ENCODE measurements at places on chromosomes 12 and 14.
A peak's percentile ranks its signal among the peaks of the same experiment; 100 is the strongest.

DNA sequence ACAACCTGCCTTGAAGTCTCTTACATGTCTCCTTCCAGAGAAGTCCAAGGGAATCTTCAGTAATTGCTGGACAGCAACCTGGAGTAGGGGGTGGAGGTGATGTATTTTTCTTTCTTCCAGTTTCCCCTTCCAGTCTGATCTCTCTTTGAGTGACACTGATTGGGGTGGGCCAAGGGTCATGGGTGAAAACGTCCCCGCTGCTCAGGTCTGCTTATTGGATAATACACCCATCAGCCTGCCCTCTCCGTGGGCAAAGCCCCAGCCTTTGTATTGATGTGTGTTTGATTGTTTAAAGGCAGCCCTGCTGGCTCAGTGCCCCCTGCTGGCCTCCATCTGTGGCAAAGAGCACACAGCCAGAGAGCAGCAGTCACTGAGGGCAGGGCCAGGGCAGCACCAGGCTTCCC, 35.7 kb upstream of the ATP2A2 start:
- peak; percentile 14 for DNase-seq

DNA sequence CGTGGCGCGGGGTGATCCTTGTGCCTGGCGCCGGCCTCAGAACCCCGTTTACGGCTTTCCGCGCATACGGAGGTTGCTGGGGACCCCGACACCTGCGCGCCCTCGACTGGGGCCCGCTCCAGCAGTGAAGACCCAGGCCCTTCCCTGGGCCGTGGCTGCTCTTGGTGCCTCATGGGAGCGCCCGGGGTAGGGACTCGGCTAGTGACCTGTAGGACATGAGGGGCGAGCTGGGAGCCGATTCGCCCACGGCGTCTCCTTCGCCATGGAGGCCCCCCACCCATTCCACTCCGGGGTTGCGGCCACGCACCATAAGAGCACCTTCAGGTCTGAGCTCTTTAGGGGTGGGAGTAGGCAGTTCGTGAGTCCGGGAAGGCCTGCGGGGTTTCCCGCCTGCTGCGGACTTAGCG, 14.2 kb upstream of the PAX9 start:
- no peak for DNase-seq

DNA sequence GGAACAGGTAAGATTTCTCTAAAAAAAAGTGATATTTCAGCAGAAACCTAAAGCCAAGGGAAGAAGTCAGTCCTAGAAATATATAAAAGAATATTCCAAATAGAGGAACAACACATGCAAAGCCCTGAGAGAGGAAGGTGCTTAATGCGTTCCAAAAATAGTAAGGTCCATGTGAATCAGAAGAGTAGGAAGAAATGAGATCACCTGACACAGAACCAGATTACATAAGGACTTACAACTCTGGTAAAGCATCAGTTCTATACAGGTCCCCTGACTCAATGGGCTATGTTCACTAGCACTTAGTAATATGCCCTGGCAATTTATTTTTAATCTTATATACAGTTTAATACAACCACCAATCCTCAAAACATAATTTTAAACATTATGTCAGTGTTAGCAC, 30.0 kb downstream of the SENP1 start:
- no peak for DNase-seq

DNA sequence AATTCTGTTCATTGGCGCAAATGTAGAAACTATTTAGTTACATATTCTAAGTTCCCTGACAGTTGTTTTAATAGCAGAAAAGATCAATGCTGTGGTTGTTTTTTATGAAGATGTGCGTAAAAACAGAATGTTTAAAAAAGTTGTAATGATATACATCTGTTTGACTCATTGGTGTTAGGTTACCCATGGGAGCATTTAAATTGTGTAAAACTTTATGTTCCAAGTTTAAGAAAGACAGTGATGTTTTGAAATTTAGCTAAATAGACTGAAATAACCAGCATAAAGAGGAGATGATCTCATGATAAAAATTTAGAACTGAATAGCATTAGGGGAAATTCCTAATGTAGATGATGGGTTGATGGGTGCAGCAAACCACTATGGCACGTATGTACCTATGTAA, 3.6 kb downstream of the PELI2 start:
- no peak for DNase-seq

DNA sequence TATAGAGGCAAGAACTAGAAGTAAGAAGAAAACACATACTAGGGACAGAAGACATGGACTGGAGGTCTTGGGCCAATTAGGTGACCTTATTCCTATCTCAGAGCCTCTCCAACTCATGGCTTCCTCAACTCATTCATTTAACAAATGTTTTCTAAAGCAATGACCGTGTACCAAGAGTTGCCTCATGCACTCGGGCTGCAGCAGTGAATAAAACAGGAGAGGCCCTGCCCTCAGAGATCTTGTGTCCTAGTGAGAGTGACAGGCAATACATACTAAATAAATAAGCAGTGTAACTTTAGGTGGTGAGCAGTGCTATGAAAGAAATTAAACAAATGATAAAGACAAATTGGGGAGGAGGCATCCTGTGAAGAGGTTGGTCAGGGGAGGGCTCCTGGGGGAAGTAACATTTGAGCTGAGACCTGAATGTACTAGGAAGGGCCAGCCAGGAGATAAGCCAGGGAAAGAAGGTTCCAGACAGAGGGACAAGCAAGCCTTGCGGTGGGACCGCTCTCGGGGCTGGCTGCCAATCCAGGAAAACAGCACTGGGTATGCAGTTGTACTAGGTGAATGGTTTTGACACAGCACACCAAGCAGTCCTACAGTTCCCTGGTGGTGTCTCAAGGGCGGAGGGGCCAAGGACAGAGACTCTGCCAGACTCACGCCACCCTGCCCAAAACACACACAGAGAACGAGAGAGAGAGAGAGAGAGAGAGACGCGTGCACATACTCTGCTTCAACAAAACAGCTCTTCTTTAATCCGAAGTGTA, 1.3 kb downstream of the NINJ2 start:
- DNase-seq = no peak

- DNase-seq = no peak
These were observed 165.4 kb downstream of the NRXN3 start for GRCh38 chr14:78335531-78335930.

DNA sequence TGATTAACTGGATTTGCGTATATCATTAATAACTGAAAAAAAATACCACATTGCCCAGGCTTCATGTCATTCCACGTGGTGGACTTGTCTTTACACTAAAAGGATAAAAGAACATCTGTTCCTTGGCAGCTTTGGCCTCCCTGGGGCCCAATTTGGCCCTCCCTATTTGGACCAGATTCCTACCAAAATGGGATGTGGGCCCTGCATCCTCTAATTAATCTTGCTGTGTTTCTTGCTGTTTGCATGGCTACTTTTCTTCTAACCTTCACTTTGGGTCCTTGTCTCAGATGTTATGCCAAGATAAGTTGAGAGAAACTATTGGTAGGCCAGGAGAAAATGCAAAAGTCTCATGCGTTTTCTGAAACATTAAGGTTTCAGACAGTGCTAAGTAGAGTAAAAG, 57.5 kb downstream of the PTHLH start:
- DNase-seq = no peak

GRCh38 chr14:56208520-56208919, 90.3 kb downstream of the PELI2 start:
- no peak for DNase-seq

- no peak for DNase-seq
These were observed 334 bp upstream of the TMEM132C start for GRCh38 chr12:128266541-128267130.

DNA sequence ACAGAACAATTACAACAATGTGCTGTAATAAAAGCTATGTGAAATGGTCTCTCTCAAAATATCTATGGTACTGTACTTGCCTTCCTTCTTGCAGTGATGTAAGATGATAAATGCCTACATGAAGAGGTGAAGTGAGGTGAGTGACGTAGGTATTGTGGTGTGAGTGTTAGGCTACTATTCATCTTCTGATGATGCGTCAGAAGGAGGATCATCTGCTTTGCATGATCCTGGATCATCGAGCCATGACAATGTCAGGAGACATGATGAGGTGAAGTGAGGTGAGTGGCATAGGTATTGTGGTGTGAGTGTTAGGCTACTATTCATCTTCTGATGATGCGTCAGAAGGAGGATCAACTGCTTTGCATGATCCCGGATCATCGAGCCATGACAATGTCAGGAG, 105.8 kb downstream of the KCNC2 start:
- DNase-seq = no peak

DNA sequence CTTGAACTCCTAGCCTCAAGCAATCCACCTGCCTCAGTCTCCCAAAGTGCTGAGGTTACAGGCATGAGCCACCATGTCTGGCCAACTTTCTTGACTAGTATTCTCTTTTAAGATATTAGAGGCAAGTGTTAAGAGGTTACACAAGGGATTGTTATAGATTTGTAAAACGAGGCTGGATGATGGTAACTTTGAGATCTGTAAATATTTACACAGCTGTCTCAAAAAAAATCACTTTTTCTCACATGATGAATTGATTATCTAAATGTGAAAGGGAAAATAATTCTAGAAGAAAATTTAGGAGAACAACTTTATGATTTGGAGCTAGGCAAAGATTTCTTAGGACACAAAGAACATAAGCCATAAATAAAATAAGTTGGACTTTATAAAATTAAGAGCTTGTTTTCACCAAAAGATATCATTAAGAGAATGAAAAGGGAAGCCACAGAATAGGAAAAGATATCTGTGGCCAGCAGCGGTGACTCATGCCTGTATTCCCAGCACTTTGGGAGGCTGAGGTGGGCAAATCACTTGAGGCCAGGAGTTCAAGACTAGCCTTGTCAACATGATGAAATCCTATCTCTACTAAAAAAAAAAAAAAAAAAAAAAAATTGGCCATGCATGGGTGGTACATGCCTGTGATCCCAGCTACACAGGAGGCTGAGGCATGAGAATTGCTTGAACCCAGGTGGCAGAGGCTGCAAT, 77.4 kb downstream of the BBS10 start:
- DNase-seq = no peak

- no peak for DNase-seq
These were observed 800.9 kb downstream of the TMEM121 start for GRCh38 chr14:106327234-106327633.

DNA sequence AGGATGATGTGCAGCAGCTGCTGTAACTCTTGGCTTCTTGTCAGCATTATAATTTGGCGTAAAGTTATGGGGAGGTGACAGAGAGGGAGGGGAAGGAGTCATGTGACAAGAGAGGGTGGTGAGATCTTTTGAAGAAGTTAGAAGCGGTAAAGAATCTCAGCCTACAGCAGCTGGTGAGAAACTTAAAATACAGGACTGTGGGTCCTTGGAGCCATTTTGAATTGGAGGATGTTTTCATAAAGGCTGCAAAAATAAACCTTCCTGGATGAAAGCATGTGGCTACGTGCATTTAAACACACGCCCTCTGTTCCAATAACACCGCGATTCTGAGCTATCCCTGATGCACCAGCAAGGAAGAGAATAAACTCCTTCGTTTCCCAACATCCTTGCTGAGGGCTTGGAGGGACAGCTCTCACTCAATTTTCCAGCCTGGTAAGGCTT, 133.7 kb downstream of the TMEM30B start:
- DNase-seq = no peak

DNA sequence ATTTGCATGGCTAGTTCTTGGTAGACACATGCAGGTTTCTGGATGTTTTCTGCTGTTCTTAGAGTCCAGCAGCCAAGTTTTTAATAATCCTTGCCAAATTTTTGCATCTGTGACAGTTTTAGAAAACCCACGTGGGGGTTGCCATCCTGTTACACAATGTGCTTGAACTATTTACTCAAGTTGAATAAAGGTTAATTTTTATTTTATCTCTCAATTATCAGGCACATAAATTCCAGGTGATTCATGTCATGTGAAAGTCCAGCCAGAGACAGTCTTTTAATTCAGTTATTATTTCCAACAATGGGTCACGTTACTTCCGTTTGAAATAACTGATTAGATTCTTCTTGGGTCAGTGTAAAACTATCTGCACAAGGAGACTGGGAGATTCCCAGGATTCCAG, 15.7 kb downstream of the MYRFL start:
- DNase-seq = no peak

- DNase-seq = no peak
These were observed 32.6 kb downstream of the CCDC85C start for GRCh38 chr14:99571303-99571986.

- no peak for DNase-seq
These were observed 503.9 kb downstream of the NELL2 start for GRCh38 chr12:44372259-44372658.

- DNase-seq = no peak
These were observed 133.9 kb upstream of the SCAF11 start for GRCh38 chr12:46124132-46124847.

GRCh38 chr12:95740751-95741150, 49.8 kb downstream of the NTN4 start:
- no peak for DNase-seq

- DNase-seq = no peak
These were observed 2.2 kb downstream of the FIGNL2 start for GRCh38 chr12:51846271-51846691.

- no peak for DNase-seq
These were observed 602.8 kb downstream of the ALG10 start for GRCh38 chr12:34625116-34625515.

DNA sequence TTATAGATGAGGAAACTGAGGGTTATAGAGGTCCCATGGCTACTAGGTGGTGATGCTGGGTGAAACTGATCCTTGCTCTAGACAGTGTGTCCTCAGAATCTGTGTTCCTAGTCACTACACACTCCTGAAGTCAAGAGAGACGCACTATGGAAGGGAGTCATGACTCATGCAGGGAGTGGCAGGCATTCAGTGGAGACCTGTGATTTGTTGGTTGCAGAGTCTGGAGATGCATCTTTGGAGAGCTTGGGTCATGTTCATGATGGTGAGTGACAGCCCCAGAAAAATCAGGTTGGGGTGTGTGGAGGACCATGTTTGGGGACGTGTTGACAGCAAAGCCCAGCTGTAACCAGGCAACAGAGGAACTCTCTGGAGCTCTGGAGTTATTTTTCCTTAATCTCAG, 38.0 kb upstream of the FBXO21 start:
- DNase-seq = no peak

DNA sequence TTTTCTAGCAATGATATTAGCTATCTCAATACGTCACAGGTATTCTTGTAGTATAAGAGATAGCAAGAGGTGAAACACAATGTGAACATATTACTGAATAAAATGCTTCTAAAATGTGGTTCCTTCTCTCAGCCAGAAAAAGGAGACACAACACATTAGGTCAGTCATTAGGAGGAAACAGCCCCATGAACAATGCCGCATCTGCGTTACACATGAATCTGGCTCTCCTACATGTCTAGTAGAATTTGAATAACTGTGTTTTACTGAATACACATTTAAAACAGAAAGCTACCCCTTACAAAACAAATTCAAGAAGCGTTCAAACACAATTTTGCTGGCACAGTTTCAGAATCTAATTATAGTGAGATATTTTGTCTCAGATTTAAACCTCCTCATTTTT, 51.6 kb downstream of the EFCAB11 start:
- DNase-seq = no peak

- no peak for DNase-seq
These were observed 65.4 kb downstream of the SPATS2 start for GRCh38 chr12:49432616-49433015.

GRCh38 chr14:50044042-50044651, 72.2 kb downstream of the VCPKMT start:
- DNase-seq = no peak

GRCh38 chr12:122227341-122227740, 1.5 kb upstream of the DIABLO start:
- DNase-seq = no peak

GRCh38 chr12:125053821-125054220, 11.4 kb upstream of the AACS start:
- DNase-seq = no peak

- DNase-seq = no peak
These were observed at the start of gene FAM181A for GRCh38 chr14:93926873-93927799. FAM181A (plus strand) TSS chr14:93927344; CDS start chr14:93928286, 942 bp downstream.

- no peak for DNase-seq
These were observed 4.8 kb upstream of the GLT8D2 start for GRCh38 chr12:104054681-104055346.

GRCh38 chr12:93766796-93767523, 89.8 kb downstream of the CRADD start:
- no peak for DNase-seq

Measured in endothelial cell (in vitro differentiated cells).